Forelimb muscle (tissue), 1 donor: ENCODE measurements at places on chromosomes 11 and 22.

DNA sequence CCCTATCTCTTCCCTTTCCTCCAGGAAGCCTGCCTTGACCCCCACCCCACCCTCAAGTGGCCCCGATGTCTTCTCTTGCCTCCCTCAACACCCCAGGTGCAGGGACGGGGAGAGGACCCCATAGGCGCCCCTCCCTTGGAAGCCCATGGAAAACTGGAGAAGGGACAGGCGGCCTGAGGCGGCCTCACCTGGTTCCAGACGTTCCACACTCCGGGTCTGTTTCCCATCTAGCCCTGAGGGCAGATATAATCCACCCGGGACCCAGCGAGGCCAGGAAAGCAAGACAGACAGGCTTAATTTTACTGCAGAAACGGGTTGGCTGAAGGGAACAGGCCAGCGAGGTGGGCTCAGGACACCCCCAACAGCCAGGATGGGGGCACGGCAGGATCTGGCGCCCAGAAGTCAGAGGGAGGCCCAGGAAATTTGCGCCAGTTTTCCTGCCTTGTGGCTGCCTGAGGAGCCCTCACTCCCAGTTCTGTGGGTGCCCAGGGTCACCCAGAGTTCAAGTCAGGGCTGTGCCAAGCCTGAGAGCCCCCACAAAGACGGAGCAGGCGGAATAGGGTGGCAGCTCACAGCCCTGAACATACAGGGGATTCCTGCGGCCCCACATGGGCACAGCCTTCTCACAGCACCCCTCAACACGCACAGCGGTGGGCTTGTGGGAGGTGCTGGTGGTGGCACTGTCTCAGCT, 3.0 kb upstream of the SIGIRR start:
- DNase-seq = no peak

GRCh38 chr11:119783466-119784400, 54.7 kb upstream of the NECTIN1 start:
- no peak for DNase-seq

- DNase-seq = no peak
Measured at GRCh38 chr11:126411971-126412381, 56.5 kb downstream of the ST3GAL4 start.

DNA sequence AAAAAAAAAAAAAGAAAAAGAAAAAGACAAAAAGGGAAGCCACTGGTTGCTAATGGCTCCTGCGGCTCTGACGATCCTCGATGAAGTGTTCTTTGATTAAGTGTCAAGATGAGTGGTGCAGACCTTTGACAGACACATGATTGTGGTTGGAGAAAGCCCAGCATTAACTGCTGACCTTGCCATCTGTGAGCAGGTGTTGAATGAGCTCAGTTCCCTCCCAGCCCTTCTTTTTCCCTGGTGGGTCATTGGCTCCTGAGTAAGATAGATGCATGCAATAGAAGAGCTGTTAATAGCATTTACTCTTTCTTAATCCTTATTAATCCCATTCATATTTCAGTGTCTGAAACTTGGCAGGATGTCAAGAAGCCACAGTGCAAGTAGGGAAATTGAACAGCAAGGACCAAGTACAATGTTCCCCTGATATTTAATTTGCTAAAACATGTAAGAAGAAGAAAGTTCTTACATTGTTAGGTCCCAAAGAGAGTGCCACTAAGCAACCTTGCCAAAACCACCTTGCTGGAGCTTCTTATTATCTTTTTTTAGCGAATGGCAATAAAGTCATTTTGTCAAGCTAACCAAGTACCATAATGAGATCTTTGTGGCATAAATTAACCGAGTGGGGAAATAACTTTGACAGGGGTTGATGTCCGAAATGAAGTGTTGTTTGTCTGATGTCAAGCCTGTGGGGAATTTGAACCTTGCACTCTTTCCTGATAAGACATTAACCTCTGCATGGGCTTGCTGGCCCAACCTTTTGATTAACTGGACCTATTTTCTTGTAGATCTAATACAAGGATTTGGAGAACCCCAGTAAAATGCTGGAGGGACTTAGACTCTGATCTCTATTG, 113.7 kb downstream of the PTPRJ start:
- DNase-seq = no peak

GRCh38 chr22:37345863-37346504, 63.7 kb downstream of the CYTH4 start:
- no peak for DNase-seq

GRCh38 chr11:44887636-44888035, 63.0 kb downstream of the TP53I11 start:
- no peak for DNase-seq

GRCh38 chr22:24133187-24133965, 47.9 kb upstream of the SUSD2 start:
- DNase-seq = no peak

GRCh38 chr11:123145661-123146060, 49.4 kb downstream of the CLMP start:
- DNase-seq = no peak

DNA sequence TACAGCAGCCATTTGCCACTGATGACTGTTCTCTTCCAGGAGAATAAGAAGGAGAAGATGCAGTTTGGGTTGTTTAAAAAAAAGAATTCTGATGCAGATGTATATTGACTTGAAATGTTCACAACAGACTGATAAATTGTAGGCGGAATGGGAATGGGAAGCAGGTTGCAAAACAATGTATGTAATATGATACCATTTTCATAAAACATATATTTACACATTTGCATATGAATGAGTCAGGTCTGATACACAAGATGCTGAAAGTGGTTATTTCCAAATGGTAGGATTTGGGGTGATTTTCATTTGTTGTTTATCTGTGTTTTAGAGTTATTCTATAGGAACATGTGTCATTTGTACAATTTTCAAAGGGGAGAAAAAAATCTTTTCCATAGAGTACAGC, 9.0 kb upstream of the RCN1 start:
- DNase-seq = no peak

- DNase-seq = no peak
Measured at GRCh38 chr11:60005360-60005759, 11.6 kb upstream of the OOSP4B start.

GRCh38 chr22:18042685-18043084, 18.3 kb upstream of the MICAL3 start:
- DNase-seq = no peak

DNA sequence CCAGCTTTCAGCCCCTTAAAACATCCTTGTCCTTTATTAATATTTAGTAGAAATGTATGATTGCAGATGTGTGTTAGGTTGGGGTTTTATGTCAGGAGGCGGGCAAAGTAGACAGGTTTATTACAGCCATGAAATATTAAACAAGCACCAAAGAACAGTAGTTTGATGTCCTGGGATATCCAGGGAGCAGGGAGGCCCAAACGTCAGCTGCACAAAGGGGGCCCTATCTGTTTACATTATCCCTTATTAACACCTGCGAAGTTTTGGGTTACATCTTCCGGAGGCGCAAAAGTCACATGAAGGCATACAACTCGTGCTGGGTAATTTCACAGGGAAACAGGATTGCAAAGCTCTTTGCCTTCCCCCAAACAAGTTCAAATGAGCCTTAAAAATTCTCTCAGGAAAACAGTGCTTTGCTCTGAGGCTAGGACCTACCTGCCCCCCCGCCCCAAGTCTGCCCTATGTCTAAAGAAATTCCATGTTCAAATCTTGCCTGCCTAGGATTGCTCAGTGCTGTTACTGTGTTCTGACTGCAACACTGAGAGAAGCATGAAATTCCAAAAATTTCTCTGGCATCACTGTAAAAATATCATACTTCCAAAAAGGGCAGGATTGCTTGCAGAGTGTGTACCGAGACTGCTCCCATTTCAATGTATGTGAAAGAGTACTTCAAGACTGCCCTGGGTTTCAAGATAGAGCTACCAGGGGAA, 8.9 kb downstream of the MN1 start:
- no peak for DNase-seq

- DNase-seq = no peak
Measured at GRCh38 chr11:101436511-101437142, 147.2 kb downstream of the TRPC6 start.

DNA sequence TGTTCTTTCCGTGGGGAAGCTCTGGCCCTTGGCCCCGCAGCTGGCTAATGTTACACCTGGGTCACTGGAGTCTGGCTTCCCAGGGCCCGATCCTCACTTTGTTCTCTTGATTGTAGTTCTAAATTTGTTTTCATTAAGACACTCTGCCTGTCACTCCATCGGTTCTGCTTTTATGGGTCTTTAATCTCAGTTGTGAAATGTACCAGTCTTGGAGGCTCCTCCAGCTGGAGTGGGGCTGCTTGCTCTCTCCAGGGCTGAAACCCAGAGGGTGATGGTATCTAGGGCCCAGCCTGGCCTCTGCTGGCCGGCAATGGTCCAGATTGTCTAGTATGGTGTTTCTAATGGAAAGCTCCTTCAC, 352.9 kb downstream of the TENM4 start:
- no peak for DNase-seq
